Upper lobe of right lung (tissue), 1 donor: ENCODE measurements at places on chromosomes 3 and 15. TPM values are rescaled to one million over a fixed set of nuclear protein-coding genes. Genes with fewer than 3 reads are reported as not detected.

GRCh38 chr3:152419748-152420147 is 151.0 kb downstream of the MBNL1 start:
- DNase-seq: no peak

DNA sequence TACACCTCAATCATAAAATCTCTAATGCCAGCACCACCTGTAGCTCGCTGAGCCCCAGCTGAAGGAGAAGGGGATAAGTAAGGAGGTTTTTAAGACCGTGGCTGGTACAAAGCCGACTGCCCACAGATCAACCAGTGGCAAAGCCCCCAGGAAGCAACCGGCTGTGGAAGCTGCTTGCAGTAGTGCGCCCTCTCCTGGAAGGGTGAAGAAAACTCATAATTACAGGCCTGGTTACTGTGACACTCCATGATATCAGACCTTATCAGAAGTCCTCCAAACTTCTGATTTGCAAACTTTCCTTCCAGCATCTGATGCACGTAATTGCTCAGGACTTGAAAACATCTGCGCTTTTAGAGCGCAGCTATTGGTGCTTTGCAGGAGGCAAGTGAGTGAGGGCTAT is 63.1 kb upstream of the MCTP2 start:
- no peak for DNase-seq

MESP1 gene
- 4.9 TPM for total RNA-seq

PLA2G4F gene
- 104 TPM for total RNA-seq

DNA sequence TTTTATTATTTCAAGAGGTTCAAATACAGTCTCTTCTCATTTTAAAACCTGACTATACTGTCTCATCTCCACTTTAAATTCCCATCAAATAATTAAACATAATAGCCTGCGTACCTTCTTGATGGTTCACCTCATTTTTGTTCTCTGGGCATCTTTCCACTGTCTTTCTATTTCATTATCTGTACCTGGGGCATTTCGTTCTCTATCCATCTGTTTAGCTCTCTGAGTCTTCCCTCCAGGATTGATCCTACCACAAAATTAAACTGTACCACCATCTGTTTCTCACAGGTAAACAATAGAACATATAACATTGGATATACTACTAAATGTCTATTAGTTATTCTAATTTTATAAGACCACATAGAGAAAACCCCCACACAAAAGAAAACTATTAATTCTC is 1331.4 kb downstream of the NSUN3 start:
- no peak for DNase-seq

- DNase-seq: peak; percentile 71
Observed at GRCh38 chr3:13879102-13879945, 547 bp downstream of the WNT7A start.

DNA sequence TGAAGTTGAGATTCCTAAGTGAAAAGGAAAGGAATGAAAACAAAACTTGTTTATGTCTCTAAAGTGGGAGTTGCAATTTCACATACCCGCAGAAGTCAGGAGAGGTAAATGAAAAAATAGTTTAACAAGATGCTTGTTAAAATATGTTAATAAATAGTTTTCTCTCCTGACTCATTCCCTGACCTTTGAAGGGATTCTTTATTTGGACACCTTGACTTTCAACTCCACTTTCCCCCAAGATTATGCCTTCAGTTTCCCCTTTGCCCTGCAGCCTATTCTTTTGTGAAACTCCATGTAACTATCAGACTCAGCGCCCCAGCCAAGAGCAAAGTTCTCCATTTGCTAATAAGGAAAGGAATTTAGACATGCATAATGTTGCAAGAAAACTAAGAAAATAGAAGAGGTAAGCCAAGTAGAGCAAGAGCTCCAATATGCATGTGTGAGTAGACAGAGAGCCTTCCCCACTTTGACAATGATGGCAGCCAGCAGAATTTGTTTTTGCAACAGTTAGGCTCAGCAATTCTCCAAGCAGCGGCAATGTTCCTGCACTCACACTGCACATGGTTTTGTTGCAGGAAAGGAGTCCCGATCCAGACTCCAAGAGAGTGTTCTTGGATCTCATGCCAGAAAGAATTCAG is 61.2 kb downstream of the CD200 start:
- DNase-seq: no peak

KIF7 gene
- 2.1 TPM for total RNA-seq

C3orf20 gene
- 0.14 TPM for total RNA-seq

- no peak for DNase-seq
Observed at GRCh38 chr15:89758283-89758682, 7.2 kb upstream of the MESP1 start.

DNA sequence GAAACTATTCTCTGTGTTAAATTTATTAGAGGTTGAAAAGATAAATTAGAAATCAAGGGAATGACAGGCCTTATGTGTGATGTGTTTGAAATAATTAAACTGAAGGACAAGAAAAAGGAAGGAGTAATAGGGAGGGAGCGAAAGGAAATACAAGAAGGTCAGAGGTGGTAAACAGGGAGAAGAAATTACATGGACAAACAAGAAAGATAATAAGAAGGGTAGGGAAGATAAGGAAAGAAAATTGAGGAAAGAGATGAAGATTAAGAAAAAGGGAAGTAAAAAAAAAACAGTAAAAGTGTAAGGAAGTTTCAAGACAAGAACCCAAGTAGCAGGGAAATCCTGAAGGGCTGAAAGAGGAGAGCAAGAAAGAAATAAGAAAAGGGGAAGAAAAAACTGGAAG is 26.2 kb upstream of the ANXA2 start:
- no peak for DNase-seq

DNA sequence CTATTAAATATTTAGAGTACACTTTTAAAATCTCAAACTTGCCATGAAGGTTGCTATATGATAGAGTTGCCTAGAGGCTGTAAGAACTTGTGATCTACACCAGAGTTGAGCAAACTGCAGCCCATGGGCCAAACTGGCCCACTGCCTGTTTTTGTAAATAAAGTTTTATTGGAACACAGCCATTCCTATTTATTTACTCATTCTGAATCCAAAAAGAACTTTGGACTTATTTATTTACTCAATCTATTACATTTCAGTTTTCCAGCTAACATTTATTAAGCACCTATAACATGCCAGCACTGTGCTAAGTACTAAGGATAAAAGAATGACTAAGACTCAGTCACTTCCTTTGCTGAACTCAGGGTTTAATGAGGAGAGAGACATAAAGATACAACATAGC is 403.6 kb downstream of the ERC2 start:
- no peak for DNase-seq
